ENCODE measurements at places on chromosomes 16 and 17.

GRCh38 chr17:32590974-32591373 is 104.2 kb downstream of the CDK5R1 start:
- no peaks in the 10 kb centered on the region for H3K4me1 ChIP-seq
- no peaks in the 10 kb centered on the region for H3K27me3 ChIP-seq
- DNase-seq, result no peak

DNA sequence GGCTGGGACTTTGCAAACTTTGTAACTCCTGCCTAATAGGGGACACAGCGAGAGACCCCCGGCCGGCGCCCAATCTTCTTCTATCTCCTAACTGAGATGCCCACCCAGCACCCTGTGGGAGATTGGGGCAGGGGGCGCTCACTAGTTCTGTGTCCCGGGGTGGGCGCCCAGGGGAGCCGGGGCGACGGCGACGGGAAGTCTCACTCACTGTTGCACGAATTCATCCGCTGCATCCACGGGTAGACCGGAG is 3.9 kb upstream of the HOXB5 start:
- H3K27ac ChIP-seq, result peak overlapping the region; percentile 77
- peak overlapping the region; percentile 50 for H3K4me3 ChIP-seq
- H3K4me1 ChIP-seq, result peaks cover 49% of the 10 kb centered on the region
- peaks cover 11% of the 10 kb centered on the region for H3K27me3 ChIP-seq
- no peak for DNase-seq

DNA sequence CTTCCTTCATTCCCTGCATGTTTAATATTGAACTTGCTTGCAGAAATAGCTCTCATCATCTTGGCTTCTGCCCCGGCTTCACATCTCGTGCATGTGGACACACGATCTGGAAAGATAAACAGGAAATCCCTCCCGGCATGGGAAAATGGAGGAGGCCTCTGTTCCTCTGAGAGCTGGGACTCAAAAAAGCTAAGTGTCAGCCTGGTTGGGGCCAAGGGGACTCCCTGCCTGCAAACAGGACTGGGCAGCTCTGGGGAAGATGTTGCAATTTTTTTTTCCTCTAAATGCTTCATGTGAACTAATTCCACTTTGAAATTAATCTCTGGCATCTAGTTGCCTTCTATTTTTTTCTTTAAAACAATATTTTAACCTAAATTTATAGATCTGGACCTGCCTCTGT is 24.8 kb downstream of the ITPRIPL2 start:
- peak overlapping the region; percentile 5 for H3K27ac ChIP-seq
- H3K36me3 ChIP-seq, result no peaks in the 10 kb centered on the region
- H3K27me3 ChIP-seq, result no peaks in the 10 kb centered on the region
- peaks cover 52% of the 10 kb centered on the region for H3K4me1 ChIP-seq

- H3K4me3 ChIP-seq, result no peak overlapping the region
- no peaks in the 10 kb centered on the region for H3K36me3 ChIP-seq
- H3K4me1 ChIP-seq, result peaks cover 20% of the 10 kb centered on the region
- no peaks in the 10 kb centered on the region for H3K27me3 ChIP-seq
- no peak overlapping the region for H3K27ac ChIP-seq
- DNase-seq, result no peak
These were observed 38.3 kb upstream of the SMPD3 start for GRCh38 chr16:68486502-68487202.

DNA sequence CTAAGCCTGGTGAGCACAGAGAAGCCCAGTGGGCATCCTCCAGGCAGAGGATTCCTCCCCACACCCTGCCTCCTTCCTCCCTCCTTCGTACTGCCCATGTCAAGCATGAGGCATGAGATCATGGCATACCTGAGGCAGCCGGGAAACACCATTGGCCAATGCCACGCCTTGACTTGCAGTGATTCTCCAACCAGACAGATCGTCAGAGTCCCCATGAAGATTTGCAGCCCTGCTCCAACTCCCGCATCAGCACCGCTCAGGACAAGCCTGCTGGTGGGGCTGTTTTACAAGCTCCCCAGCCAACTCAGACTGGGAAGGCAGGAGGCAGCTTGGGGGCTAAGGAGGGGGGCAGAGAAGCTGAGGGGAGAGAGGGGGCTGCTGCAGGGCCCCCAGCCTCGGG is 2.9 kb upstream of the KRT16 start:
- no peaks in the 10 kb centered on the region for H3K4me1 ChIP-seq
- no peak for DNase-seq
- no peak overlapping the region for H3K4me3 ChIP-seq
- no peaks in the 10 kb centered on the region for H3K27me3 ChIP-seq

DNA sequence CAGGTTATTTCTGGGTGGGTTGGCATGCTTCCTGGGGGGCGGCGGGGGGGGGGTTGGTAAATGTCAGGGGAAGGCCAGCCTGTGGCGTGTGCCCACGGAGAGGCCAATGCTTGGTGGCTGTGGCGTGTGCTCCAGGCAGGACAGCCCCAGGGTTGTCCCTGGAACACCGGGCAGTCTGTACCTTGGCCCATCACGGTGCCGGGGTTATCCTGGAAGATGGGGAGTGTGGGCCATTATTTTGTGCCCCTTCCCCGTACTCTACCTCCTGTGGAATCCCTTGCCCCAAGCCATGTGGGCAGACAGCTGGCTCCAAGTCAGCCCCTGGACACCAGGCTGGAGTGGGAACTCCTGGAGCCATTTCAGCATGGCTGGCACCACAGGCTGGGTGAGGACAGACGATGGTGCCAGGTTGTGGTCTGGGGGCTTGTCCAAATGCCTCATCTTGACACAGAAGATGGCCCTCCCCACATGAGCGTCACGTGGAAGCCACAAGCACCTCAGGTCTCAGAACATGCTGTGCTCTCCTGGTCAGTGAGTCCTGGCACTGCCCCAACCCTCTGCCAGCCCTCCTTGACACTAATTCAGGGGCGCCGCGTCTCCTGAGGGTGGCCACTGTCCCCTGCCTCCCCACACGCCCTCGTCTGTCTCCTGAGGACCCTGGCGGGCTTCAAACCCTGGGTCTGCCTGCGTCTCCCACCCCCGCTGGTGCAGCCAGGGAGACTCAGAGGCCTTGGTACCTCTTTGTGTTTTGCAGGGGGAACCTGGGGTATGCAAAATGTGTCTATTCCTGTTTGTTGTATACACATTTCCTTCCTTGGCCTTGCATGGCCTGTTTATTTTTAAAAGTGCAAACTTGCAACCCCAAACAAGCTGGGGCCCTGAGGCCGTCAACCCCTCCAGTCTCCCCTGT is 4.3 kb downstream of the SLC16A3 start:
- peaks cover 71% of the 10 kb centered on the region for H3K4me1 ChIP-seq
- H3K27me3 ChIP-seq, result no peaks in the 10 kb centered on the region
- no peak for DNase-seq
- H3K4me3 ChIP-seq, result no peak overlapping the region

DNA sequence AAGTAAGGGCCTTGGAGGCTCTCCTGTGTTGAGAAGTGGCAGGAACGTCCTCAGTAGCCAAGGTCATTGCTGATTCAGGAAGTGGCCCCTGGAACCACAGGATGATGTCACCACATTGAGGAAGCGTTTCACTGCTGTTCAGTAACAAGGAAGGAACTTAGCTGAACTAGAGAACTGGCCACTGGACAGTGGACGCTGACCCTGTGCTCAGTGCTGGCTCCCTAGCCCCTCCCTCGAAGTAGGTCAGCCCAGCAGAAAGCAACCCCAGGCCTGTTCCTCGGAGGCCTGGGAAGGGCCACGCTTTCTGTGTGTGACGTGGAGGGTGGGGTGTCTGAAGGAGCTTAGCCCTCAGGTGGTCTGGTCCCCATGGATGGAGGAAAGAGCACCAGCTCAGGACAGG is 58.3 kb downstream of the B9D1 start:
- peak overlapping the region; percentile 73 for H3K27ac ChIP-seq
- H3K36me3 ChIP-seq, result no peaks in the 10 kb centered on the region
- DNase-seq, result no peak
- no peaks in the 10 kb centered on the region for H3K27me3 ChIP-seq
- H3K4me1 ChIP-seq, result peaks cover 63% of the 10 kb centered on the region

DNA sequence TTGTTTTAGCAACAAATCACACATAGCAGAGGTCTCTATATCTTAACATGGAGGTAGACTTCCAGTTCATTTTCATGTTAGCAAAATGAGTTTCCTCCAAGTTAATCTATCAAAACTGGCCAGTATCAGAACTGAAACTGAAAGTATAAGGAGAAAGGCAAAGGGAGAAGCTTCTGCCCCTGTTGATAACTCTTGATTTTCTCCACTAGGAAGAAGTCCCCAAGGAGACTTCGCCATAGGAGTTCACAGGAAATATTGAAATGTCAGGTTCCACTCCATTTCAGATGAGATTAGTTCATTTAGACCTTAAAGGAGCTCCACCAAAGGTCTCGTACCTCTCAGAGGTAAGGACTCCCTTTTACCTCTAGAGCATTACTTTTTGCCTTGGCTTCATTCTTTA is 1.2 kb upstream of the OGFOD3 start:
- H3K27ac ChIP-seq, result peak overlapping the region; percentile 90
- H3K36me3 ChIP-seq, result peaks cover 17% of the 10 kb centered on the region
- peaks cover 23% of the 10 kb centered on the region for H3K4me1 ChIP-seq

DNA sequence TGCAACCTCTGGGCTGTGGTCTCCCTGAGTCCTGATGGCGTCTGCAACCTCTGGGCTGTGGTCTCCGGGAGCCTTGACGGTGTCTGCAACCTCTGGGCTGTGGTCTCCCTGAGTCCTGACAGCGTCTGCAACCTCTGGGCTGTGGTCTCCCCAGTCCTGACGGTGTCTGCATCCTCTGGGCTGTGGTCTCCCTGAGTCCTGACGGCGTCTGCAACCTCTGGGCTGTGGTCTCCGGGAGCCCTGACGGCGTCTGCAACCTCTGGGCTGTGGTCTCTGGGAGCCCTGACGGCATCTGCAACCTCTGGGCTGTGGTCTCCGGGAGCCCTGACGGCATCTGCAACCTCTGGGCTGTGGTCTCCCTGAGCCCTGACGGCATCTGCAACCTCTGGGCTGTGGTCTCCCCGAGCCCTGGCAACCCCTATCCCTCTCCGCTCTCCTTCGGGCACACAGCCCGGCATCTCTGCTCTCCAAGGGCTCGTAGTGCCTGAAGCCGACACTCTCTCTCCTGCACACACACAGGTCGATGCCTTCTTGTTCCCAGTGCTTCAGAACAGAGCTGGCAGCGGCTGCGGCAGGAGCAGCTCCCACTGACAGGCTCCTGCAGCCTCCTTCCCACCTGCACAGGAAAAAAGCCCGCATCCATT is 45.6 kb downstream of the METRNL start:
- H3K27ac ChIP-seq, result no peak overlapping the region
- peak; percentile 19 for DNase-seq
- no peaks in the 10 kb centered on the region for H3K27me3 ChIP-seq

GRCh38 chr16:79665970-79666369 is 65.4 kb upstream of the MAF start:
- no peak overlapping the region for H3K27ac ChIP-seq
- no peaks in the 10 kb centered on the region for H3K27me3 ChIP-seq
- H3K4me1 ChIP-seq, result no peaks in the 10 kb centered on the region
- DNase-seq, result no peak
- no peak overlapping the region for H3K4me3 ChIP-seq

Data from upper lobe of left lung (tissue), 6 donors.